ENCODE measurements at places on chromosomes 6 and 20.

GRCh38 chr6:170225852-170226417 lies 64.9 kb downstream of the DLL1 start:
- no peak for DNase-seq

- no peak for DNase-seq
Measured at GRCh38 chr20:38667417-38667956, 56.8 kb upstream of the SLC32A1 start.

DNA sequence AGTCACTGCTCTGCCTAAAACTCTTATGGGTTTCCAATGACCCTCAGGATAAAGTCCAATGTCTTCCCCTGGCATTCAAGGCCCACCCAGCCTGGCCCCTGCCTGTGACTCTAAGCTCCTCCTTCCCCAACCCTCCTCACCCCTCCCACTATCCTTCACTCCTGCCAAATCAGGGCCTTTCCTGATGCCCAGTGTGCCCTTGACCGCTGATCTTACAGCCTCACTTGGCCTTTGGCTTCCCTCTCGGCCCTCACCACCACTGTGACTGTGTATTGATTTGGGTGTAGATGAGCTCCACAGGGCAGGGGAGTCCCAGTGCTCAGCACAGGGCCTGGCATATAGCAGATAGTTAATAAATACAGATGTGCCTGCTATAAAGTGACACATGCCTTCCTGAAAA lies 115.7 kb downstream of the TOX2 start:
- no peak for DNase-seq

- no peak for DNase-seq
Measured at GRCh38 chr6:133198725-133199124, 42.4 kb upstream of the EYA4 start.

DNA sequence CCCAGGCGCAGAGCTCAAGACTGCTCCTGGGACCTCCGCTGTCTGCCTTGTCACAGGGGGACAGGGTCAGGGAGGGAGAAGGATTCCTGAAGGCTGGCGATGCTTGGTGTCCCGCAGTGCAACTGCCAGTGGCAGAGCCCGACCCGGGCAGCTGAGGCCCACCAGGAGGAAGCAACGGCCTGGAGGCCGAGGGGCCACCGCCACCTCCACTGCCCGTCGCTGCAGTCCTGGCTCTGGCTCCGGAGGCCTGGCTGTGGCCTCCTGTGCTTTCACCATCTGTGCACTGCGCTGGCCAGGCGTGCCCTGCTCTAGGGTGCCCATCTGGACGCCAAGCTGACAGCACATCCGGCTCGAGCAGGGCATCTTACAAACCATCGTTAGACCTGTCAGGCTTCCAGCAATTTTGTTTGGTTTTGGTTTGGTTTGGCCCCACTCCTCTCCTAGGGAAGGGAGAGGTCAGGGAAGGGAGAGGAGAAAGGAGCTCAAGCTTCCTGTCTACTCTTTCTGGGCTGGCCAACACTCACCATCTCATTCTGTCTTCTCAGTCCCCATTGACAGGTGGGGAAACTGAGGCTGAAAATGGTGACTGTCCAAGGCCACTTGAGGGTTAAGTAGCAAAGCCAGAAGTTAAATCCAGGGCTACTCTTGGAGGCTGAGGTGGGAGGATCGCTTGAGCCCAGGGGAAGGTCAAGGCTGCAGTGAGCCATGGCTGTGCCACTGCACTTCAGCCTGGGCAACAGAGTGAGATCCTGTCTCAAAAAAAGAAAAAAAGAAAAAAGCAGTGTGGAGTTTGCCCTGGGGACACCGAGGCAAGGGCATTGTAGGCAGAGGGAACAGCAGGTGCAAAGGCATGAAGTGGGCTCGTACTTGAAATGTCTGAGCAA lies 37.7 kb upstream of the NOL4L start:
- DNase-seq = no peak

All from iPS DF 19.7 (cell line).